Activated CD4-positive, CD25-positive, alpha-beta regulatory T cell treated with anti-CD3 and anti-CD28 coated beads, Interleukin-2, amount 50 U/mL, for 72 hours (primary cell): ENCODE measurements at places on chromosomes 6 and 20.

DNA sequence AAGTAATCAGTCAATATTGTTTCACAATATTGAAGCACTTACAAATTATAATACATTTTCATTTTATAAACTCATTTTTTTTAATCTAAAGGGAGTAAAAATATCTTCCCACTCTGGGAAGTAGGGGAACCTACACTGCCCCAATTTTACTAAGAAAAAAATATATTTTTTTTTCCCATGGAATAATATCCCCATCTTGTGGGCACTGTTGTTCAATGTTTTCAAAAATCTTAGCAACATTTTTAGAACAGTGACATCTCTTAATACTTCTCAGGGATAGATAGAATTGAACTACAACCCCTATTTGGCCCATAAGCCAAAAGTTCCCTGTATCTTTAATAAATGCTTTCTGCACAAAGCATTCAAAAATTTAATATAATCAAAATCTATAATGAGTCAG lies 42.9 kb downstream of the ARHGAP18 start:
- no peak for DNase-seq

GRCh38 chr6:98844244-98845210 lies 10.2 kb downstream of the POU3F2 start:
- no peak for DNase-seq

DNA sequence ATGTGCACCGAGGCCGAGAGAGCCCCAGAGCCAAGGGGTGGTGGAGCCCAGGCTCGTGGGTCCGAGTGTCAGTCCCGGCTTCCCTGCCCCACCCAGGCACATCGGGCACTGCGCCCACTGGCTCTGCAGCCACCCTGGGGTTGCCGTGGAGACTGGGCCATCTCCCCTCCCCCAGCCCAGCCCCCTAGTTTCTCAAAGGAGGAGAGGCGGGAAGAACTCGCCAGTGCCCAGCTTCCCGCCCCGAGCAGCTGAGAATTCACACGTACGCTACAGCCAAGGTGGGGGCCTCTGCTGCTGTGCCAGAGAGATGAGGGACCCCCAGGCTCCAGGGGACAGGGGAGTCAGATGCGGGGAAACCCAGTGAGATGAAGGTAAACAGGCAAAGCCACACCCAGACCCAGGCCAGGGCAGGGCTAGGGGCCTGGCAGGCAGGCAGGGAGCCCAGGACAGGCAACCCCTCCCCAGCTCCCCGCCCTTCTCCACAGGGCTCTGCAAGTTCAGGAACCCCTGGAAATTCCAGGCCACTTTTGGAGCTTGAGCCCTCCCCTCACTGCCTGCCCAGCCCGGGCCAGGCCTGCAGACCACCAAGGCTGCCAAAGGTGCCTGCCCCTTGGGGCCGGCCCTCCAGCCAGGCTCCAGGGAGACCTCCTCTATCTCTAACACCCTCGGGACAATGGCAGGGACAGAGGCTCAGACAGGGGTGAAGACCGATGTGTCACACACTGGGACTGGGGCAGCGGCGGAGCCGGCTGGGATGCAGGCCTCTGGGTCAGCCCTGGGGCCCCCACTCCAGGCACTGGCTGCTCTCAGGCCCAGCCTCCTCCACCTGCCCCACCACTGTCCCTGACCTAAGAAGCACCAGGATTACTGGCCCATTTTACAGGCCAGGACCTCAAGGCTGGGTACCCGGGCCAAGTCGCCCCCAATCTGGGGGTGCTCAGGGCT lies 6.0 kb downstream of the LAMA5 start:
- peak; percentile 29 for DNase-seq

- DNase-seq: no peak
Observed at GRCh38 chr6:10101551-10102252, 313.2 kb downstream of the TFAP2A start.

- DNase-seq: no peak
Observed at GRCh38 chr6:107668743-107669474, 155.2 kb downstream of the SCML4 start.

DNA sequence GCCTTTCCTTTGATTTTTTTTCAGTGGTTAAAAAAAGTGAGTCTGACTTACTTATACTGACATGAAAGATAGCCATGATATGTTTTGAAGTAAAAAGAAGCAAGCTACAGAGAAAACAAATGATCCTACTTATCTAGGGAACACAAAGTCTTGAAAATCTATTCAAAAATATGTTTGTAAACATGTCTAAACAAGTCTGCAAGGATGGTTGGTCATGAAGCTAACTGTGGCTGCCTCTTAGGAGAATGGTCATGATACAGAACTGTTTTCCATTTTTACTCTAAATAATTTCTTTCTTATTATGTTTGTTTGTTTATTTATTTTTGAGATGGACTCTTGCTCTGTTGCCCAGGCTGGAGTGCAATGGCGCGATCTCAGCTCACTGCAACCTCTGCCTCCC lies 21.5 kb downstream of the FERMT1 start:
- no peak for DNase-seq

DNA sequence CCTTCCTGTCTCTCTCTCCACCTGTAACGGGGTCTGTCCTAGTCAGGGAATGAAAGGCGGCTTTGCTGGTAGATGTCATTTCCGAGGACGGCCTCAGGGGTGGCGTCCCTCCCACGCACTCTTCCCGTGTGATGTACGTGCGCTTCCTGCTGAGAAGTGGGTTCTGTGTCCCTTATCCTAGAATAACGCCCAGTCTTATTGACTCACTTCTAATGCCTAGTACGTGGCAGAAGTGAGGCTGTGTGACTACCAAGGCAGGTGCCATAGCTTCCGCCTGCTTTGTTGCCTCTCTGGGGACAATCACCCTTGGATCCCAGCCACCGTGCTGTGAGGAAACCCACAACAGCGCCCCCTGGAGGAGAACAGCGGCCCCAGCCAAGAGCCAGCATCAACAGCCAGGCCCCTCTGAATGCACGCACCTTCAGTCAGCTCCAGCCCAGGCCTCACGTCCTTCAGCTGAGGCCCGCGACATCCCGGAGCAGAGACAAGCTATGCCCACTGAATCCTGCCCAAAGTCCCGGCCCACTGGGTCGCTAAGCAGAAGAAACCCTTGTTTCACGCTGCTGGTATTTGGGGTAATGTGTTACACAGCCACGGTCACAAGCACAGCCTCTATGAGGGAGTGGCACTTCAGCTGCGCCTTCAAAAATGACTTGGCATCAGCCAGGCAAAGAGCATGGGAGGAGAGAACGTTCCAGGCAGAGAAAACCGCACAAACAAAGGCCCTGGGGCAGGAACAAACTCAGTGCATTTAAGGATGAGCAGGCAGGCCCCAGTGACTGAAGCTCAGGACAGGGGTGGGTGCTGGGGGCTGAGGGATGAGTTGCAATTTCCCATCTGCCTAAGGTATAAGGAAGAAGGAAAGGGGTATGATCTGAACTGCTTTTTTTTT lies 224.2 kb downstream of the NFATC2 start:
- peak; percentile 63 for DNase-seq

GRCh38 chr20:63176427-63177133 lies 39.4 kb downstream of the YTHDF1 start:
- no peak for DNase-seq

- DNase-seq: no peak
Observed at GRCh38 chr20:43963872-43964791, 49.5 kb downstream of the TOX2 start.

GRCh38 chr20:45592574-45593189 lies 13.6 kb upstream of the WFDC8 start:
- DNase-seq: no peak

DNA sequence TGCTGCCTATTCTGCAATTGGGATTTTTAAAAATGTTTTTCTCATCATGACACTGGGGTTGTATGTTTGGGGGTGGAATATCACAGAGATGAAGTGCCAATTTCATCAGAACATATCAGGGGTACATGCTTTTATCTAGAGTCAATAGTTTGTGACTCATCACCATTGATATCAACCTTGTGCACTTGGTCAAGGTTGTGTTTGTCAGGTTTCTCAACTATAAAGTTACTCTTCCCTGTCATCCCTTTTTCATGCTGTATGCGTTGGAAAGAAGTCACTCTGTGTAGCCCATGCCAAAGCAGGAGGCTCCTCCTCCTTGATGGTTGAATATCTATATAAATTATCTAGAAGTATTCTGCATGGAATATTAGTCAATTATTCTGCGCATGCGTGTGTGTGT lies 145.4 kb upstream of the TSHZ2 start:
- DNase-seq: no peak

GRCh38 chr20:51600016-51600420 lies 57.5 kb upstream of the NFATC2 start:
- no peak for DNase-seq

GRCh38 chr6:107956181-107956580 lies 1.8 kb downstream of the SEC63 start:
- DNase-seq: no peak

GRCh38 chr20:63624486-63624885 lies 2.4 kb downstream of the GMEB2 start:
- DNase-seq: no peak

GRCh38 chr6:42702200-42702599 lies 20.2 kb downstream of the PRPH2 start:
- DNase-seq: no peak

DNA sequence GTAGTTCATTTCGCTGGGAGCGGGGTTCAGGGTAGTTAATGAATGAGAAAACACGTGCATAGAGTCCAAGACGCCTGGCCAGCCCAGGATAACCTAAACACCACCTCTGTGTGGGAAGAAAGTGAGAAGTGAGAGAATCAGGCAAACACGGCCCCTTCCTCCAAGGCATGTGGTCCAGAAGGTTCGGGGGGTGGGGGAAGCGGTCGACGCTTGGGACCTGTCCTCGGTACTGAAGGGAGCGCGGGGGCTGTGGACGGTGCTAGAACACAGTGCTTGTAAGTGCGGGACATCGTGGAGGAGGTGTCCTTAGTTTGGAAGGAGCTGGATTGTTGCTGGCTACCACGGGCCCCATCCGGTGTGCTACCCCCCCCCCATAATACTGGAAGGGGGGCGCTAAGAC lies 1.7 kb upstream of the VSTM2L start:
- DNase-seq: no peak

DNA sequence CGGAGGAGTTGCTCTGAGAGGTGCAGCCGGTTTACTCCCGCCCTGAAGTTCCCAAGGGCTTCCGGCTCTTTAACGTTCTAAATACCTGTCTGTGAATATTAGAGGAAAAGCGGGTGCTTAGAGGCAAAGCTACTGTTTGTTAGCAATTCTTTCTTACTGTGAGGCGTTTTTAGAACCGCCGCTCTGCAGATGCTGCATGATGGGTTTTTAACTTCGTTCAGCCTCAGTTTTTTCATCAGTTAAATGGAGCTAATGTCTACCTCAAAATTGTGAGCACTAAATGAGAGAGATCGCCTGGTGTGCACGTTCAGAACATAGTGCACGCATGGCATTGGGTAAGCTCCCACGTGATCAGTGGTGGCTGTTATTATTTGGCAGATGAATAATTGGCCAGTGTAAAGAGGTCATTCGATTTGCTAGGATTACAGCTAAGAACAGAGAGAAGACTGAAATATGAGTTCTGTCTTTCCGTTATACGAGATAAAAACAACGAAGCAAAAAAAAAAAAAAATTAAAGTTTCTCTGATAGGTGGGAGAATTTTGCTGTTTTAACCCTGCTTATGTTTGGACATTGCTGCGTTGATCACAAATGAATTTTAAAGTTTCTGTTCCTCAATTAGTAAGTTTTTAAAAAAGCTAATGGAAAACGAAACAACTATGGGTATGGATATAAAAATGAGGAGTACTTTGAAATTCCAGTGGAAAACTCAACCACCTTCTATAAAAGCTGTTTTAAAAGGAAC lies 660 bp upstream of the TFB1M start:
- DNase-seq: no peak

DNA sequence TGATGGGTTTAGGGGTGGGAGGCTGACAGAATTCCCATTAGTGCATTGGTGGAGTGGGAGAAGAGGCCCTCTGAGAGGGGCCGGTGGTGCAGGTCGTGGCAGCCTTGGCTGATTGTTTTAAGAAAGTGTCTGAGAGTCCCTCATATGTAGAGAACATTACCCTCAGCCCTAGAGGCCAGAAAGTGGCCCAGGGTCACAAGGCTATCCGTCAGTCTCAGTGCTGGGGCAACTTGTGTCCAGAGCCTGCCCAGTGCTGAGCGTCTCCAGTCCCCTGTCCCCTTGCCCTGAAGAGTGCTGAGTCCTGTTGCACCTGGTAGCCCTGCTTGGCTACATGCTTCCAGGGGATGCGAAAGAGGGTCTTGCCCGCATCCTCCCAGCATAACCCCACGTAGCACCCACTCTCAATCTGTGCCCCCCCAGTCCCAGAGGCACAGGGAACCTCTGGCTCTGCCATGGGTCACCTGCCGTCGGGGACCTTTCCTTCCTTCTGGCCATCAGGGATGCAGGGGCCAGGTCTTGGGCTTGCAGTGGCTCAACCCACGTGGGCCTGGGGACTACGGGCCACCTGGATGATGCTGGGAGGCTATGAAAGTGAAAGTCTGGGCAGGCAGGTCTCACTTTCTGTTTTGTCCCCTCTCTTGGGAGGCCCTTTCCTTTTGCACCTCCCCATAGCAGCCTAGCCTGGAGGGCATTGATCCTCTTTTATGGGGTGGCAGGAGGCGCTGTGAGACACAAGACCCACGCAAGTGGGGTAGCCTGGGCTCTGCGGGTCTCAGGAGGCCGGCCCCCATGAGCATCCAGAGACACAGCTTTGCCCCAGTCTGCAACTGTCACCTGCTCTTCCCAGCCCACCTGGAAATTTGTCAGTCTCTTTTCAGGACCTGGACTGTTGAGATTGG lies 12.2 kb downstream of the DUSP15 start:
- peak; percentile 22 for DNase-seq

- DNase-seq: no peak
Observed at GRCh38 chr6:35397806-35398418, 54.2 kb upstream of the FANCE start.

GRCh38 chr6:22231616-22232015 lies 65.2 kb downstream of the PRL start:
- no peak for DNase-seq

DNA sequence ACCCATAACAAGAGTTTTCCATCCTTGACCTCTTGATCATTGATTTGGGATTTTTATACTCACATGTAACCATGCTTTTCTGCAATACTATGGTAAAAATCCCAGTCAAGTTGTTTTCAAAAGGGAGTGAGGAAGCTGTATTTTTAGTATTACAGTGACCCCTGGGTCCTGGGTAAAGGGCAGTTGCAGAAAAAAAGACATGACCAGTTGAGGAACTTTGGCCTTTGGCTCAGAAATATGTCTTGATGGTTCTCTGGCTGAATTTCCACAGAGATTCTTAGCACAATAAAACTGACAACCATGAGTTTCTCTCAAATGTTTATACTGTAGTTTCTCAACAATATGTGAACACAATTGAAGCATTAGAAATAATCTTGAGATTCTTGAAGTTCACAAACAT lies 28.6 kb upstream of the PRL start:
- no peak for DNase-seq
